ENCODE measurements at places on chromosomes 16 and 17.
A peak's percentile ranks its signal among the peaks of the same experiment; 100 is the strongest.

- no peak for DNase-seq
Measured at GRCh38 chr17:14396547-14396946, 95.7 kb downstream of the HS3ST3B1 start.

DNA sequence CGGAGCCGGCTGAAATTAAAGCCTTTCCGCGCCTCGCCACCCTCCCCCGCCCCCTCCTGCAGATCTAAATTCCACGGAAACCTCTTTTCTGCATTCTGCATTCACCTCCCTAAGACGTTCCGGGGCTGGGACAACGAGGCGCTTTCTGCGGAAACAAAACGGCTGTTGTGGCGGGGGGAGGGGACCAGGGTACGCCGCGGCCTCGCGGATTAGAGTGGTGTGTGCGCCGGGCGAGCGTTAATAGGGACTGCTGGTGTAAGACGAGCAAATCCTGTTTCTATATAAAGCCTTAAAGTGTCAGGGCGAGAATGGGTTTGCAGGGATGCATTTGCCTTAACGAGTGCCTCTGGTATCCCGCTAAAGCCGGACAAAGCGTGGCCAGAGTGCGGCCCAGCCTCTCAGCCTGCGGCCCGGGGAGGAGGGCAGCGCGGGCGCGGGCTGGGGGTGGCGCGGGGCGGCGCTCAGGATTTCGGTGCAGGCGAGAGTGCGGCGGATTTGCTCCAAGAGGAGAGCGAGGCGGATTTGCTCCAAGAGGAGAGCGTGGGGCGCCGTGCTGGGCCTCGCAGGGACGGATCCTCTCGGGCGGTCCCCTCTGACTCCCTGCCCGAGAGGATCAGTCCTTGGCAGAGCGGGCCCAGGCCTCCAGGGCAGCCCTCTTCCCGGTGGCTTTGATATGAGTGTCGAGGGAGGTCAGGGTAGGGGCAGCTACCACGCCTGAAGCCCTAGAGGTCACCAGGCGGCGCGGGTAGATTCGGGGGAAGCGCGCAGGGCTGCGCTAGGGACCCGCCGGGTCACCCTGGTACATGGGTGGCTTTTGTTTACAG lies 5.1 kb downstream of the BAHCC1 start:
- no peak for DNase-seq

DNA sequence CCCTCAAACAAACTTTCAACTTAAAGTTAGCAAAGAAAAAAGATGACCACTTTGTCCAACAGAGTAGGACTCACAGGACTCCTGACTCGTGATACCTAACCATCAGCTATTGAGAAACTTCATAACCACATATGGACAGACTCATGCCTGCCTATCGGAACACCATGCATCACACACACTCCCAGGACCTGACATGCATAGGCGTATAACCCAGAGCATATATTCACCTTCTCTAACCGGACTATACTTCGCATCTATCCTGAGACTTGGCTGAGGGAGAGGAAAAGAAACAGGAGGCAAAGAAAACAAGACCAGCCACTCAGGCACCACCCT lies 2.2 kb downstream of the PIP4K2B start:
- no peak for DNase-seq

GRCh38 chr16:87140211-87141200 lies 176.7 kb downstream of the C16orf95 start:
- no peak for DNase-seq

DNA sequence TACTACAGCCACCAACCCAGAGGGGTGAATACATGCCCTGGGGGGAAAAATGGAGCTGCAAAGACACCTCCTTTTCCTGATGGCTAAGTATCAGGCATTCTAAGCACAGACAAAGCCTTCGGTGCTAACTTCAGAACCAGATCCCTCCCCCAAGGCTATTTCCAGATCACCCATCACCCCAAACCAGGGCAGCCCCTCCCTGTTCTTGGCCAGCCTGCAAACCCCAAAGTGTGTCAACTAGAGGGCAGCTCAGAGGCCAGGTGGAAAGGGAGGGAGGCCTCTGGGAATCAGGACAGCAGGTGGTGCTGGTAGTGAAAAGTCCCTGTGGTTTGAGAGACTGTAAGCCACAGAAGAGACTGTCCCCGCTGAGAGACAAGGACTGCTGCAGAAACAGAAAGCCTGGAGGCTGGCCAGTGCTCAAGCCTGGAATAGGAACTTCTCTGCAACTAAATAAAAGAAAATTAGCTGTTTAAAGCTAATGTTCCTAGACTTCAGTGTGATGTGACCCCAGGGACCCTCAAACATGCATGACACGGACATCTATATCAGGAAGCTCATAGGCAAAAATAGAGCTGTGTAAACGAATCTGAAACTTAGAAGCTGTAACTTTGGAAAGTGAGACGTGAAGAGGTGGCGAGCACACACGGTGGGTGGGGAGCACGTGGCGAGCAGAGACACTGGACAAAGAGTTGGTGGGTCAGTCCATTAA lies 9.1 kb downstream of the TUBG1 start:
- no peak for DNase-seq

GRCh38 chr17:78163881-78164747 lies 4.3 kb upstream of the SYNGR2 start:
- no peak for DNase-seq

DNA sequence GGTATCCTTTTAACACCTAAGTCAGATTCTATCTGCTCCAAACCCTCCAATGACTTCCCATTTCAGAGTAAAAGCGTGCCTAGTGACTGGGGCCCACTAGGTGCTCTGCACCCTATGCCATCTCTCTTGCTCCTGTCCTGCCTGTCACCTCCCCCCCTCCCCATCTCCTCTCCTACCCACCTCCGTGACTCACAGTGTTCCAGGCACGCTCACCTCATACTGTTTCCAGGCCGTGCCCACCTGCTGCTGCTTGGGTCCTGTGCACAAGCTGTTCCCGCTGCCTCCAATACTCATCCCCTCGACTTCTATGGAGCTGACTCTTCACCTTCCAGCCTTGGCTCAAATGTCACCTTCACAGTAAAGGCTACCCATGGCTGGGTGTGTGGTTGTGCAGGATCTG lies 21.7 kb downstream of the DNAH3 start:
- DNase-seq: no peak

GRCh38 chr17:82668024-82668630 lies 19.9 kb upstream of the WDR45B start:
- no peak for DNase-seq

DNA sequence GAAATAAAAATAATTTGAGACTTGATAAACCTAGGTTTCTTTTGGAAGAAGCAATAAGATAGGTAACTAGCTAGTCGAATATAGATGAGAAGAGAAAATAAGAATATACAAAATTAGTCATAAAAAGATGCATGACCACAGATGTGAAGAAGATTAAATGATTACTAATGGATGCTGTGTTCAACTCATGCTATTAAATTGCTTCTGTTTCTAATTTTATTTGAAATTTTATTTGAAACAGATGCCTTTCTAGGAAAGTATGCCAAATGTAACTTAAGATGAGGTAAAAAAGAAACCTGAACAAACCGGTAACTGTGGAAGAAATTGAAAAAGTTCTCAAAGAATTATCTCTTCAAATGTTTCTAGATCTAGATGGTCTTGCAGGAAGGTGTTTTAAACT lies 91.6 kb downstream of the OR1D5 start:
- DNase-seq: no peak

GRCh38 chr17:7548585-7549400 lies at the start of gene TNFSF12:
TSS of gene TNFSF12 (plus strand) at chr17:7549058. CDS start at chr17:7549154, 96 bp downstream.
- no peak for DNase-seq

DNA sequence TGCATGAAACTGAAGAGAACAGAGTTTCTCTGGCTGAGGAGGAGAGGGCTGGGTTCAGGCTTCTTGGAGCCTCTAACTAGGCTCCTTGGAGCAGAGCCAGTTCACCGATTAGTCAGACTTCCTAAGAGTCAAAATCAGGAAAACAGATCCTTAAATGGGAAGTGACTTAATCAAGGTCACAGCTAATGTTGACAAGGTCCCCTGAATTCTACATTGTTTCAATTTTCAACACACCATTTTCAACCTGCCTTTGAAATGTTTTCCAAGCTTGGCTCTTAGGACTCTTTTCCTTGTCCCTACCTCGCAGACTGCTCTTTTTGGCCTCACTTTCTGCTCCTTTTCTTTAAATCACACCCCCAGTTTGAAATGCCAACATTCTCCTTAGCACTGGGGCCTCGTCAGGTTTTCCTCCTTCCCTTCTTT lies 16.3 kb downstream of the MYL4 start:
- no peak for DNase-seq

GRCh38 chr17:44798356-44798755 lies 31.7 kb downstream of the GJC1 start:
- DNase-seq: no peak

DNA sequence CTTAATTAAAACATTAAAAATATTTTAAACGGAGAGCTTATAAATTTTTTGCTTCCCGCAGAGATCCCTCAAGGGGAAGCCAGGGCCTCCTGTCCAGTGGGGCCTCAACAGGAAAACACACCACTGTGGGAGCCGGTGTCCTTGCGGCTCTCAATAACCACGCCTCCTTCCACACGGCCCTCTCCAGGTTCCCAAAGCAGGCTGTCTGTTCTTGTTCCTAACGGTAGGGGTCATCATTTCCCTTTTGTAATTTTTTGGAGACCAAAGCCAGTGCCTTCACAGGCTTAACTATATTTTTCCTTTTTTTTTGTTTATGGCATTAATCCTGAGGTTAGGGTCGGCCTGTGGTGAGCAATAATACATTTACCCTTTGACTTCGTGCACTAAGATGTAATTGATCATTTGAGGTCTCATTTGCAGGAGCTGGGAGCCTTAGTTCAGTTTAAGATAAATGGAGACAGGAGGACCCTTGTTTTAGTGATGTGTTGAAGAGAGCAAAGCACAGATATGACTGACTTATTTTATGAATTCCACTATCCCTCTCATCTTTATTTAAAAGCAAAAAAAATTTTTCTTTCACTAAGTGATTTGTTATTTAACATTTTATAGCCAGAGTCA lies 77.5 kb upstream of the N4BP1 start:
- no peak for DNase-seq

DNA sequence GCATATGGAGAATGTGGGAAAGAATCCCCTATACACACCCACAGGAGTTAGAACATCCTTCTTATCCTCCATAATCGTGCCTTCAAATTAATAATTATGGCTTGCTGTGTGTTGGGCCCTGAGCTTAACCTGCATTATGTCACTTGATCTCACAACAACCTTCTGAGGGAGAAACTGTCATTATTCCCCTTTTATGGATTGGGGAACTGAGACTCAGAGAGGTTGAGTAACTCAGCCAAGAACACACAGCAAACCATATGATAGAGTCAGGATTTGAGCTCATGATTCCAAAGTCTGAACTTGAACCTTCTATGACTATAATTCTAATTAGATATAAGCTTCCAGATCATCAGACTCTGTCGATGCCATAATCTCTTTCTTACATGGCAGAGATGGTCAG lies 114.2 kb upstream of the CACNG3 start:
- DNase-seq: no peak

DNA sequence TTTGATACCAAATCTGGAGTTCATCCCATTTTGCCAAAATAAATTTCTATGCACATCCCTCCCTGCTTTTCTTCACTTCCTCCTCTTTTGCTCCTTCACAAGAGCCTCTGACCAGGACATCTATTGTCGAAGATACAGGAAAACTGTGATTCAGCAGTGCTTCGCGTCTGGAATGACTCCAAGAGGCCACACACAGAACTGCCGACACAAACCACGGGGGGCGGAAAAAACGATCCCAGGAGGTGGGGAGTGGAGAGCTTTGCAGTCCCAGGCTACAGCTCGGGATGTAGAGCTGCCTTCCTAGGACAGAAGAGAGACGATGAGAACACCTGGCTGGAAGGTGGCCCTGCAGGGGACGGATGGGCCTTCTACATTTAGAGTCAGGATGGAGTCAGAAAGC lies 102.8 kb downstream of the XYLT1 start:
- no peak for DNase-seq

DNA sequence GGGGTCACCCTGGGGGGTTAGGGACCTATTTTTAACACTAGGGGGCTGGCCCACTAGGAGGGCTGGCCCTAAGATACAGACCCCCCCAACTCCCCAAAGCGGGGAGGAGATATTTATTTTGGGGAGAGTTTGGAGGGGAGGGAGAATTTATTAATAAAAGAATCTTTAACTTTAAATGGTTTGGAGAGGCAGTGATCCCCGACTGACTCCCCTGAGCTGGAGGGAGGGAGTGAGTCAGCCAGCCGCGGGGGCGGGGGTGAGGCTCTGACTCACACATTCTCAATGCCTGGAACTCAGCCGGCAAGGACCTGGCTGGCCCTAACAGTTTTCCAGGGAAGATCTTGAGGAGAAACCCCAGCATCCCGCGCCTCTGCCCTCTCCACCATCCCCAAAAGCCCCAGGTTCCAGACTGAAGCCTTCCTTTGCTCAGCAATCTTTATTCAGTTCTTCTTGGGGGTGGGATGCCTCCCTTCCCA lies 1.5 kb downstream of the HCFC1R1 start:
- peak; percentile 79 for DNase-seq

GRCh38 chr16:65737831-65738230 lies 616.0 kb upstream of the CDH11 start:
- DNase-seq: no peak
